Fibroblast of the aortic adventitia (primary cell): ENCODE measurements at places on chromosomes 4 and X. TPM values are rescaled to one million over a fixed set of nuclear protein-coding genes. Genes with fewer than 3 reads are reported as not detected.
A peak's percentile ranks its signal among the peaks of the same experiment; 100 is the strongest.

Gene GPM6B
- total RNA-seq: 0.57 and 10.4 TPM in 2 replicates

Gene IL3RA
- total RNA-seq: 0.09 TPM in 1 of 2 replicates, not detected in the other

Gene PTTG2
- total RNA-seq: not detected in 2 replicates

Gene TMEM35A
- total RNA-seq: 2.5 and 14.4 TPM in 2 replicates

Gene GC
- not detected in 2 replicates for total RNA-seq

Gene RAB39B
- 1.6 and 2.7 TPM in 2 replicates for total RNA-seq

Gene CCDC120
- 0.90 and 1.2 TPM in 2 replicates for total RNA-seq

GRCh38 chr4:66014146-66014765, 344.0 kb upstream of the EPHA5 start:
- no peak for DNase-seq

DNA sequence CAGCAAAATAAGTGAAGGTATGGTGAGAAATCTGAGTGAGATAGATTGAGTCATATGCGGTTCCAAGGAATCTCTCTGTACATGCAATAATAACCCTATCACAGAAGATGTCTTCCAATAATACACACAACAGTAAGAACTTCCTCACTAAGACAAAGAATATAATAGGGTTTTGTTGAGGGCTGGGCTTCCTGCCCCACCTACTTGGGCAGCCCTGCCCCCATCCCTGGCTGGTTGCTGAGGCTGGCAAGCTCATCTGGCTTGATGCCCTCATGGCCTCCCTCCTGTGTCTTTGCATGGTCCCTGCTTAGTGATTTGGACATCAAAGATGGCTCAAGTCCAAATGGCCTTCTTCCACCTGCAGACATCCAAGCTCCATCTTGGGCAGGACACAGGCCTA, 2.7 kb downstream of the GEMIN8 start:
- DNase-seq: no peak

DNA sequence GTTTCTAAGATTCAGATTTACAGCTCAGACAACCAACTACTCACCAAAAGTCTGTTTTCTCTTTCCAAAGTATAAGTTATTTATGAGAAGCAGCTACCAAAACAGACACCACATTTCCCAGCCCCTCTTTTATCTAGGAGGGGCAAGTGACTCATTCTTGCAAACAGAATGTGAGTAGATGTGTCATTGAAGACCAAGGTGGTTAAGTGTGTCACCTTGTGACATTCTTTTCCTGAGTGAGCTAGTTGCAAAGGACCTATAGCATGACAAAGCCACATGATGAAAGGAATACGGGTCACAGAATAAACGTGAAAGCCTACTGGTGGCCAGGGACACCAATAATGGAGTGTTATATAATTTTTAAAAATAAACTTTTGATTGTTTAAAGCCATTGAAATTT, 50.0 kb downstream of the SLC7A11 start:
- DNase-seq: no peak

- no peak for DNase-seq
Observed at GRCh38 chrX:108126661-108127060, 35.1 kb downstream of the ATG4A start.

DNA sequence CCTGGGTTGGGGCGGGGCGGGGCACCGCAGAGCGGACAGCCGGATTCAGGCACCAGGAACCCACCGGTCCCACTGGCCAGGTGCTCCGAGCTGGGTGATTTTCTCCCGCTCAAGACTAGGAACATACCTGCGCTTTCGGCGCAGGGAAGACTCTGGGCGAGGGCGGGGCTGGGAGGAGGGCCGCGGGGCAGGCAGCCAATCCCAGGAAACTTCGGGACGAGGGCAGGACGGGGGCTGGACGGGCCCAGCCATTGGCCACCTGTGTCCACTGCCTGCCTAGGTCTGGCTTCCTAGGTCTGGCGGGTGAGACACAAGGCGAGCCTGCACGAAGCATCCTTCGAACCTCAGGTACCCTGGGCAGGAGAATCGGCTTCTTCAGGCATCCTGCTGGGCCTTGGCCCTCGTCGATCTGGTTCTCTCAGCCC, 274 bp upstream of the ERVMER34-1 start:
- no peak for DNase-seq

- DNase-seq: peak; percentile 91
Observed at GRCh38 chrX:17559728-17560379, 177.4 kb upstream of the SCML1 start.

GRCh38 chr4:88276952-88277710, 7.2 kb downstream of the PPM1K start:
- no peak for DNase-seq

GRCh38 chr4:79599691-79600090, 191.7 kb upstream of the GK2 start:
- DNase-seq: no peak

GRCh38 chr4:90246816-90247215, 119.6 kb downstream of the CCSER1 start:
- DNase-seq: no peak

DNA sequence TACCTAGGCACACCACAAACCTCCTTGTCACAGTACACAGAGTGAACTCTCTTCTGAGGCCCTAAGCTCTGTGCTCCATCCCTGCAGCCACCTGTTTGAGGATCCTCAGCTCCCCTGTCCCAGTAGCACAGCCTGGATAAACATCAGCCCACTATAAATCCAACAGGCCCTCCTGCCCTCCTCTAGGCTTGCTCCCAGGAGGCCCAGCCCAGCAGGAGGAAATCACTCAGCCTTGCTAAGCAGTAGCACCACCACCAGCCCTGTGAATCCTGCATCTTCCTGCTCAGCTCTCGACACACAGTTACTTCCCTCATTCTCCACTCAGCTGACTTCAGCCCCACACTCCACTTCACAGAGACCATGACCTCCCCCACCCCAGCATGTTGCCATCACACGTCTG, 273.9 kb downstream of the BCOR start:
- DNase-seq: no peak

DNA sequence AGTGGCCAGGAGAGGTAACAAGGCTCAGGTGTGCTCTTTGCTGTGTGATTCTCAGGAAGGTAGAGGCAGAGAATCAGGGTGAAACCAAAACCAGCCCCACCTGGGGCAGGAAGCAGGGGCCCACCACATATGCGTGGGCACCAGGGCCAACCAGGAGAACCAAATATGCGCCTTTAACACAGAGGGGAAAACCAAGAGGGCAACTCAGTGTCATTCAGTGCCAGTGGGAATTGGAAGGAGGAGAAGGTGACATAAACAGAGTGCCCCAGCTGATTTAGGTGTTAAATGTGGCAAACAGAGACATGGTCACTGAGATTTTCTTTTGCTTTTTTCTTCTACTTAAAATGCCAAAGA, 106.8 kb upstream of the MAMLD1 start:
- no peak for DNase-seq

DNA sequence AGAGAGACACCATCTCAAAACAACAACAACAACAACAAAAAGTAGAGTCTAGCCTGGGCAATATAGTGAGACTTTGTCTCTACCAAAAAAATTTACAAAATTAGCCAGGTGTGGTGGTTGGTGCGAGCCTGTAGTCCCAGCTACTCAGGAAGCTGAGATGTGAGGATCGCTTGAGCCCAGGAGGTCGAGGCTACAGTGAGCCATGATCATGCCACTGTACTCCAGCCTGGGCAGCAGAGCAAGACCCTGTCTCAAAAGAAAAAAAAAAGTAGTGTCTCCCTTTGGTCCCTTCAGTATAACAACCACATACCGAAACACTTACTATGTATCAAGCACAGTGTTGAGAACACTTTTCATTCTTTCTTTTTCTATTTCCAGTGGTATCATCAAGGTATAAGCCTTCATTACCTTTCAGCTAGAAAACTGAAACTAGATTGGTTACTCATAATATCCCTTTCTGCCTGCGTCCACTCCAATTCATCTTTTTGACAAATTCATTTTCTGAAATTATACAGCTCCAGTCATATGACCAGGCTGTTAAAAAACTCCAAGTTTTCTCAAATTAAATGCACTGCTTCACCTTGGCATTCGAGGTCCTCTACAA, 54.1 kb downstream of the RPS6KA3 start:
- no peak for DNase-seq

GRCh38 chr4:152606753-152607152, 70.9 kb upstream of the FBXW7 start:
- DNase-seq: no peak

- no peak for DNase-seq
Observed at GRCh38 chrX:140447150-140447549, 57.7 kb downstream of the SOX3 start.

- no peak for DNase-seq
Observed at GRCh38 chr4:139761461-139761860, 95.8 kb downstream of the MGST2 start.

DNA sequence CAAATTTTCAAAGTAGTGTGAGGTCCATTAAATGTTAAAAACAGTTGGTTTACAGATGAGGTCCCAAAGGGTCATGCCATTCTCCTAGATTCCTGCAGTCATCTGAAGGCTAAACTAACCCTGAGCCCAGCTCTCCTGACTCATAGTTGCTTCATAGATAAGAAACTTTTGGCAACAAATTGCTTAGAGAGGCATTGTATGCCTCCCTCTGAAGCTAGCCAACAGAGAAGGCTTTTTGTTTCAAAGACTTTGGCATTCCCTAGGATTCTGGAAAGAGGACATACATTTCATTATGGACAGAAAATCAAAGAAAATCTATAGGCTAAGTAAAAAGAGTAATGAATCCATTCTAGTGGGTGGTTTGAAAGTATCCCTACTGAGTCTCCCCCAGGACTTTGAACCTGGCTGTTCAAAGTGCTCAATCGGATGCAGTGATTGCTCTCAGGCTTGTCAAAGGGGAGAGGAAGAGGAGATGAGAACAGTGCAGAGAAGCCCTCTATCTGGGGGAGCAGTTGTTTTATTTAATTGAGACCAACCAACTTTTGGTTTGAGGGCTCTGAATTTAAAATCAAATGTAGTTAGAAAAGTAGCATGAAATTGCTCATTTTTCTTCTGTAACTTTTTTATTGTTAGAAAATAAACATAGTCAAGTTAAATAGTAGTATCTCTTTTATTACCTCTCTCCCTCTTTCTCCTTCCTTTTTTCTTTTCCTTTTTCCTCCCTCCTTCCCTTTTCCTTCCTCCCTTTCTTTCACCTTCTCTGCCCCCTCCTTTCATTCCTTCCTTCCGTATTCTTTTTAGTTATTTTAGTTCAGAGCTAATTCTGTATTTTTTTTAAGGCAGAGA, 72.3 kb upstream of the ZNF518B start:
- DNase-seq: peak; percentile 82

GRCh38 chr4:66640233-66640990, 904.9 kb downstream of the CENPC start:
- DNase-seq: peak; percentile 16

- DNase-seq: peak; percentile 60
Observed at GRCh38 chr4:7828793-7829301, 110.8 kb downstream of the AFAP1 start.

GRCh38 chrX:137278825-137279224, 245.0 kb upstream of the GPR101 start:
- DNase-seq: no peak

DNA sequence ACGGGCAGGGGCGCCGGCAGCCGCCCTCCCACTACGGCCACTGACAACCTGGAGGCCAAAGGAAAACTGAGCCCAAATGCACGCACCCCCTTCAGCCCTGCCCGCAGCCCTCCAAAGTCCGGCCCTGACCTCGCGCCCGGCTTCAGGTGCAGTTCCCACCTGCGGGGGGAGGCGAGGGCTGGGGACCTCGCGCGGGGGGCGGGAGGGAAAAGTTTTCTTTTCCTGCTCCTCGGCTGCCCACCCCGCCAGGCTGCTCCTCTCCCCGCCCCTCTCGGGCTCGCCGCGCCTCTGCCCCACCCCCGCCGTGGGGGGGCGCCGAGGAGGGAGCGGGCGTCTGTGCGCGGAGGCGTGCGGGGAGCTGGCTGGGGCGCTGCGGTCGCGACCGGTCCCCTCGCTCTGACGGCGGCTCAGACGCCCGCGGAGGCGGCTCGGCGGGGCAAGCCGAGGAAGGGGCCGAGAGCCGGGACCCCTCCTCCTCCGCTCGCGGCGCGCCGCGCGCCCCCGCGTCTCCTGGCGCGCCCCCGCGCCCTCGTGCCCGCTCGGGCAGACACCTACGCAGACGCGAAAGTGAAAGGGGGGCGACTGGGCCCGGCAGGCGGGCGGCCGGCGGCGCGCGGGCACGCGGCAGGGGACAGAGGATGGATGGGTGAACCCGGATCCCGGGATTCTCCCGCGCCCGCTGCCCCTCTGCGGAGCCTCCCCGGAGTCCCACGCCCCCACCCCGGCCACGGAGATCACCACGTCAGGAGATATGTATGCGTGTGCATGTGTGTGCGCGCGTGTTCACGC, 3.1 kb upstream of the NR3C2 start:
- DNase-seq: no peak

DNA sequence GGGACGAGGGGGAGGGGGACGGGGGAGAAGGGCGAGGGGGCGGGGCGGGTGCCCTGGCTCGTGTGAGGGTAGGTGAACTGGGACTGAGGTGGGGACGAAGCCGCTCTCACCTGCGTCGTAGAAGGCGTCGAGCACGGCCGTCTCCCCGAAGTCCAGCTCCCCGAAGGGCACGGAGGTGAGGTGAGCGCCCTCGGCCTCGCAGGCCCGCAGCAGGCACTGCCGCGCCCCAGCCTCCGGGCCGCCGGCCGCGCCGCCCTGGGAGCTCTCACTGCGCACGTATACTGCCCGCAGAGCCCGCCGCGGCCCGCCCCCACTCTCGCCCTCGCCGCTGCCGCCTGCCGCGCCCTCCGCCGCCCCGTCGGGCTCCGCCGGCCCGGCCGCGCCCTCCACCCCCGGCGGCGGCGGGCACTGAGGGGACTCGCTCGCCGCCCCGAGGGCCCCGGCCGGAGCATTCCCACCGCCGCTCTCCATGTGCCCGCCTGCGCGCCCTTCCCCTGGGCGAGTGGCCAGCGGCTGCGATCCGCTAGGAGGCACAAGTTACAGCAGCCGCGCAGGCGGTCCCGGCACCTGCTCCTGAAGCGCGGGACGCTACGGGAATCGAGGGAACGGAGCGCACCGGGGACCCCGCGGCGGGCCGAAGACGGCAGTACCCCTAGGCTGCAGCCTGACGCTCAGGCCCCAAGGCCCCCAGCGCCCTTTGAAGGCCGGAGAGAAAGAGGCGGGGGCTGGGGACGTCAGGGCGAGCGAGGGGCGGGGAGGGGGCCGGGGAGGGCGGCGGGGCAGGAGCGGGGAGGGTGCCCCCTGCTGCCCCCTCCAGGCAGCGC, at the start of gene MAP3K15:
Gene MAP3K15 (minus strand): TSS at position 718 of the 824 bp plus-strand sequence. CDS start 247 bp downstream, at position 471.
- no peak for DNase-seq

DNA sequence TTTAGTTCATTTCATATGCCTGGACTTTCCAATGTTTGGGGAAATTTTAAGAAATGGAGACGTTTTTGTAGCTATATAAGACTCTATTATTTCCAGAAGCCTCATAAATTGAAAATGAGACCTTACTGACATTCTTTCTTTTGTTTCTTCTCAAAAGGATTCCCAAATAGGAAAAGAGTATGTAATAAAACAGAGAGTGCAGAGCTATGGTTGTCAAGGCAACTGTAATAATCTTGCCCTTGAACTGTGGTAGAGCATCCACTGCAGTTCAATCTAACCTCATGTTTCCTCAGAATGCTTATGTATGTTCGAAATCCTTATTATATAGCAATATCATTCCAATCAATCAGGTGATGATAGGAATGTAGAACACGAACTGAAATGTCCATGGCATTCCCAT, 54.1 kb downstream of the AMELX start:
- DNase-seq: no peak

- no peak for DNase-seq
Observed at GRCh38 chr4:16489226-16489625, 263.0 kb upstream of the TAPT1 start.
